ENCODE measurements at places on chromosomes 11 and 22. TPM values are rescaled to one million over a fixed set of nuclear protein-coding genes. Genes with fewer than 3 reads are reported as not detected.

The KRTAP5-8 gene
- not detected for total RNA-seq

The TOP3B gene
- 29.1 TPM for total RNA-seq

The PRMT3 gene
- total RNA-seq = 31.2 TPM

The SC5D gene
- total RNA-seq = 54.3 TPM

The ARHGAP8 gene
- 9.2 TPM for total RNA-seq

The ZNF214 gene
- 3.0 TPM for total RNA-seq

The LRRC74B gene
- not detected for total RNA-seq

The PLEKHA7 gene
- total RNA-seq = 11.6 TPM

The GPHA2 gene
- not detected for total RNA-seq

The DRICH1 gene
- total RNA-seq = not detected
